H9 (cell line): ENCODE measurements at places on chromosomes 4 and X. TPM values are rescaled to one million over a fixed set of nuclear protein-coding genes. Genes with fewer than 3 reads are reported as not detected.

Gene PRSS48
- not detected in 2 replicates for total RNA-seq

Gene ABHD18
- total RNA-seq, result 16.3 and 16.5 TPM in 2 replicates

Gene MND1
- total RNA-seq, result 20.5 and 21.0 TPM in 2 replicates

Gene ANKRD50
- 27.3 and 30.1 TPM in 2 replicates for total RNA-seq

Gene SH3D19
- 29.7 and 32.1 TPM in 2 replicates for total RNA-seq

Gene HPSE
- 1.5 and 2.0 TPM in 2 replicates for total RNA-seq
